ENCODE measurements at places on chromosomes 4 and X. TPM values are rescaled to one million over a fixed set of nuclear protein-coding genes. Genes with fewer than 3 reads are reported as not detected.
A peak's percentile ranks its signal among the peaks of the same experiment; 100 is the strongest.

GABRE gene
- total RNA-seq, result 0.42 TPM

TTC29 gene
- total RNA-seq, result not detected

FRG2 gene
- not detected for total RNA-seq

TLR6 gene
- total RNA-seq, result 2.8 TPM

GRK4 gene
- total RNA-seq, result 3.6 TPM

SSX3 gene
- not detected for total RNA-seq

MAGEA4 gene
- not detected for total RNA-seq

DNA sequence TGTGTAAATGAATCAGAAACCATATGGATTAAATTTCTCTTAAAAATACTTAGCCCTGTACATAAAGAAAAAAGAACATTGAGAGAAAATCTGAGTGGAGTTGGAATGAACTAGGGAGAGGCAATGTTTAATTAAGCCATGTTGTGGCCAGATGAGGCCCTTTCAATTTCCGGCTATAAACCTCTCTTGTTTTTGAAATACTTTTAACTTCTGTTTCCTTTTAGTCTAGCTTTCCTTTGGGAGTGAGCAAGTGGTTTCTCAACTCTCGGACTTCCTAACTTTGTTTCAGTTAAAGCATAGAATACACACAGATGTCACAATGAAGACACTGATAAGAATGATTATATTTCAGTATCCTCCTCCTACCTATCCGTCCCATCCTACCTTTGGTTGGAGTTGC is 197.2 kb downstream of the ARHGAP24 start:
- DNase-seq, result no peak
- no peaks in the 10 kb centered on the region for H3K4me1 ChIP-seq
- H3K4me3 ChIP-seq, result no peak overlapping the region
- H3K27me3 ChIP-seq, result no peaks in the 10 kb centered on the region

DNA sequence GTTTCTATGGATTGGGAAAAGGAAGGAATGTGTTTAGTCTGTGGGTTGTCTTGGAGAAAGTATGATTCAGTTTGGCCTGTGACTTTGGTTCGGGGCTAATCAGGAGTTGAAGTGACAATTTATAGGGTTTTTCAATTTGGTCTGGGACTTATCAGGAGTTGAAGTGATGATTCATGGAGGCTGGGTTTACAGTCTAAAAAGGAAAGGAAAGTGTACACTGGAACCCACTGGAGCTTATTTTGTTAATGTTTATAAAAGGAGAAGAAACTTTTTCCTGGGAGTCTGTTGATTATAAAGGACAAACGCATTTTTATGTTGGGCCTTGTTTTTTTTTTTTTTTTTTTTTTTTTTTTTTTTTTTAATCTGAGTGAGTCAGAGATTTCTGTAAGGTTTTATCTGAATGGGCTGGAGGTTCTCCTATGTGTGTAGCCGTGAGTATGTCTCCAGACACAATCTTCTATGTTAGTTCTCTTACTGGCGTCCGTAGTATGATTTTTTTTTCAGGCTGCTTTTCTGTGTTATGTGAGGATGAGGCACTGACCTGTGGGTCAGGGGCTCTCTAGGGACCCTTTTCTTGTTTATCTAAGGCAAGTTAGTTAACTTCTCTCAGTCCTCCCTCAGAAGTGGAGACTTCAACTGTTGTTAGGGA is 33.0 kb upstream of the RAB9B start:
- no peak overlapping the region for H3K4me3 ChIP-seq
- DNase-seq, result no peak
- H3K27me3 ChIP-seq, result no peaks in the 10 kb centered on the region
- H3K4me1 ChIP-seq, result no peaks in the 10 kb centered on the region

DNA sequence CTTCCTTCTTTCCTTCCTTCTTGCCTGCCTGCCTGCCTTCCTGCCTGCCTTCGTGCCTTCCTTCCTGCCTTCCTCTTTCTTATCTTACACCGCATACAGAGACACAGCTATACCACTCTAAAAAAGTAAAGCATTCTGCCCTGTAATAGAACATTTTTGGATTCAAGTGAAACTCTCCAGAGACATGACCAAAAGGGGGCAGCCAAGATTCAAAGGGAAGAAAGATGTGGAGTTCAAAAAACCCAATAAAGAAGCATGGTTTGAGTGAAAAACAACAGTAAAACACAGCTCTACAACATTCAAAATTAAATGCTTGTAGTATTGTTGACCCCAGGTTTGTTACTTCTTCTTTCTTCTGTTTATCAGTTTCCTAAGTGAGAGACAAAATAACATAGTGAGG is 914.9 kb upstream of the PCDH7 start:
- DNase-seq, result no peak
- H3K4me3 ChIP-seq, result no peak overlapping the region
- no peaks in the 10 kb centered on the region for H3K36me3 ChIP-seq

GRCh38 chr4:122765692-122766352 is 33.3 kb downstream of the BBS12 start:
- H3K36me3 ChIP-seq, result no peaks in the 10 kb centered on the region
- H3K4me1 ChIP-seq, result peaks cover 9% of the 10 kb centered on the region
- no peak overlapping the region for H3K27ac ChIP-seq
- DNase-seq, result no peak
- H3K27me3 ChIP-seq, result peaks cover 4% of the 10 kb centered on the region

- DNase-seq, result no peak
- H3K36me3 ChIP-seq, result no peaks in the 10 kb centered on the region
- H3K4me3 ChIP-seq, result no peak overlapping the region
- no peaks in the 10 kb centered on the region for H3K4me1 ChIP-seq
- H3K27ac ChIP-seq, result no peak overlapping the region
These were observed 87.8 kb downstream of the GPRASP3 start for GRCh38 chrX:102808336-102808735.

DNA sequence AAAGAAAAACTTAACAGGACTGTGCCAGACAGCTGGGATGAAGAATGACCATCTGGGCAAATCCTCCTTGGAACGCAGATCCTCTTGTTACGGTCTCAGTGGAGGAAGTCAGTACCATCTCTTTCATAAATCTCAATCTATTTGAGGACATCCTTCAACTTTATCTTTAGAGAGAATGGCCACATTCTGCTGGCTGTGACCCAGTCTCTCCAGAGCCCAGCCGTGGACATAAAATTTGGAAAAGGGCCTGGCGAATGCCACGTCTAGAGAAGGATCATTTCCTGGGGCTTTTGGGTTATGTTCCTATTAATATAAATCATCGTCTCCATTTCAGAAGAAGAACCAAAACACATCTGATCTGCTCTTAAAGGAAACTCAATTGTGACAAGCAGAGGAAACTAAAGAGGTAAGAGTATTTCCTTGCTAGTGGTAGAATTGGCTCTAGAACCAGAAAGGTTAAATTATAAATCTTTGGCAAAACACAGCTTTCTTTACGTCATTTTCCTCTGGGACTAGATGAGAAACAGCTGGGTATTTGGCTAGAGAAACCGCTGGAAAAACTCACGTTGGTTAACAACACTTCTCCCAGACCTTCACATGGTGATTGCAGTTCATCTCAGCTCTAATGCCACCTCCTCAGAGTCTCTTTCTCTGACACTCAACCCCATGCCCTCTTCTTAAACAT is 164.7 kb downstream of the CHIC2 start:
- H3K36me3 ChIP-seq, result peaks cover 4% of the 10 kb centered on the region
- no peak for DNase-seq
- peaks cover 53% of the 10 kb centered on the region for H3K27me3 ChIP-seq
- H3K4me3 ChIP-seq, result no peak overlapping the region

DNA sequence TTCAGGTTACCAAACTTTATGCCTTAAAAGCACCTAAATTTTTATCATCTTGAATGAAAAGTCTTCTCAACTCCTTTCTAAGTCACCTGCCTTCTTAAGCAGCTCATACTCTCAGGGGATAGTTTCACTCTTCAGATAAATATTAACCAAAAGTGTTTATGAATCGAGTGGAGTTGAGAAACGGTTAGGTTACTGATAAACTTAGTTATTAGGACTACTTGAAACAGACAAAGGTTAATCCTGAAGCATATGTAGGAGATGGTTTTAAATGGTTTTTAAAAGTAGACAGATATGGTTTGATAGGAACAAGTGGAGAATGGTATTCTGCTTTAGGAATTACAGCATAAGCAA is 32.8 kb downstream of the CLDN22 start:
- no peaks in the 10 kb centered on the region for H3K27me3 ChIP-seq
- DNase-seq, result no peak
- H3K36me3 ChIP-seq, result peaks cover 7% of the 10 kb centered on the region
- no peak overlapping the region for H3K4me3 ChIP-seq
- H3K27ac ChIP-seq, result peak overlapping the region; percentile 63
- peaks cover 10% of the 10 kb centered on the region for H3K4me1 ChIP-seq

GRCh38 chr4:3713346-3713745 is 52.8 kb upstream of the ADRA2C start:
- H3K27me3 ChIP-seq, result peaks cover 18% of the 10 kb centered on the region
- no peak for DNase-seq
- no peak overlapping the region for H3K27ac ChIP-seq
- H3K4me1 ChIP-seq, result no peaks in the 10 kb centered on the region
- H3K36me3 ChIP-seq, result no peaks in the 10 kb centered on the region

- H3K27ac ChIP-seq, result no peak overlapping the region
- peaks cover 6% of the 10 kb centered on the region for H3K27me3 ChIP-seq
- DNase-seq, result no peak
- H3K36me3 ChIP-seq, result no peaks in the 10 kb centered on the region
- H3K4me1 ChIP-seq, result peaks cover 25% of the 10 kb centered on the region
These were observed 411.3 kb upstream of the EMCN start for GRCh38 chr4:100929135-100929534.
